ENCODE measurements at places on chromosomes 16 and 17.

DNA sequence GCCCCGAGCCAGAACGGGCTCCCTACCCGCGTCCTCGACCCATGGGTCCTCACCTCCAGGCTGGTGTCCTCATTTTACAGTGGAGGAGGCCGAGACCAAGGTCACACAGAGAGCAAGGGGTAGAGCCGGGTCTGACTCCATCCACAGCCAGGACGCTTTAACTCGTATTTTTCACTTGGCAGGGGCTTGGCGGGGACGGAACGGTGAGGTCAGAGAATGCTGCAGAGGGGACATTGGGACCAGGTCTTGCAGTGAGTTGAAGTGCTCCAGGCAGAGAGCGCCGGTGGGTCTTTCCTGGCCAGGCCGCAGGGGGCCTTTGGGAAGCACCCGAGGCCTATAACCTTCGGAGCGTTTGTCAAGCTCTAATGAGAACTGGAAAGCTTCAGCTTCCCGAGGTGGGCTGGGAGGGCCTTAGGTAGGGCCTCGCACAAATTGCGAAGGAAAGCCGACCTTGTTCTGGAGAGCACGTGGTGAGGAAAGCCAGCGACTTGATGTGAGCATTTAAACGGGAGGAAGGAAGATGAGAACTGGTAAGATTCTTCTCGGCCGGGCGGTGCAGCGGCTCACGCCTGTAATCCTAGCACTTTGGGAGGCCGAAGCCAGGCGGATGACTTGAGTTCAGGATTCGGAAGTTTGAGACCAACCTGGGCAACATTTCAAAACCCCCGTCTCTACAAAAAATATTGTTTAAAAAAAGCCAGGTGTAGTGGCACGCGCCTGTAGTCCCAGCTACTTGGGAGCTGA, 908 bp upstream of the CLUH start:
- DNase-seq = peak; percentile 68

DNA sequence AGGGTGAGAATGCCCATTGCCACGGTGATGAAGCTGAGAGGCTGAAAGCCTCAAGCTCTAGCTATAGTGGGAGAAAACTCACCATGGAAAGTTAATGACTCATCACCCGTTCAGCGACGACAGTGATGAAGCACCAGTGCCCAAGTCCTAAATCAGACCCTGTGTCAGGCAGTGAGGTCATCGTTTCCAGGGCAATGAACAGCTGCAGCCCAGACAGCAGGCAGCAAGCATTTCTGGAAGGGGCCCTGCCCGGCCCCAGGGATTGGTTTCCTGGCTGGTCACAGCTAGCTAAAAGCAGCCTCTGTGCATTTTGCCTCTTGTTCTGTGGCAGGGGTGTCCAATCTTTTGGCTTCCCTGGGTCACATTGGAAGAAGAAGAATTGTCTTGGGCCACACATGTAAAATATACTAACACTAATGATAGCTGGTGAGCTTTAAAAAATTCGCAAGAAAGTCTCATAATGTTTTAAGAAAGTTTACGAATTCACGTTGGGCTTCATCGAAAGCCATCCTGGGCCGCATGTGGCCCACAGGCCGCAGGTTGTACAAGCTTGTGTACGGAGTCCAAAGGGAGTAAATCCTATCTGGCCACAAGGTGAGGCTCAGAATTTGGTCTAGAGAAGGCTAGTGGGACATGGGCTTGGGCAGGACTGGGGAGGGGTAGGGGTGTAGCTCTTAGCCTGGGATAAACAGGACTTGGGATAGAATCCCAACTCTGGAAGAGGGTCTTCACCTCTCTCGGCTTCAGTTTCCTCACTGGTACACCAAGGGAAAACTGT, 40.6 kb downstream of the MIS12 start:
- peak; percentile 42 for DNase-seq

- DNase-seq = no peak
Measured at GRCh38 chr16:49051576-49051975, 230.1 kb downstream of the CBLN1 start.

DNA sequence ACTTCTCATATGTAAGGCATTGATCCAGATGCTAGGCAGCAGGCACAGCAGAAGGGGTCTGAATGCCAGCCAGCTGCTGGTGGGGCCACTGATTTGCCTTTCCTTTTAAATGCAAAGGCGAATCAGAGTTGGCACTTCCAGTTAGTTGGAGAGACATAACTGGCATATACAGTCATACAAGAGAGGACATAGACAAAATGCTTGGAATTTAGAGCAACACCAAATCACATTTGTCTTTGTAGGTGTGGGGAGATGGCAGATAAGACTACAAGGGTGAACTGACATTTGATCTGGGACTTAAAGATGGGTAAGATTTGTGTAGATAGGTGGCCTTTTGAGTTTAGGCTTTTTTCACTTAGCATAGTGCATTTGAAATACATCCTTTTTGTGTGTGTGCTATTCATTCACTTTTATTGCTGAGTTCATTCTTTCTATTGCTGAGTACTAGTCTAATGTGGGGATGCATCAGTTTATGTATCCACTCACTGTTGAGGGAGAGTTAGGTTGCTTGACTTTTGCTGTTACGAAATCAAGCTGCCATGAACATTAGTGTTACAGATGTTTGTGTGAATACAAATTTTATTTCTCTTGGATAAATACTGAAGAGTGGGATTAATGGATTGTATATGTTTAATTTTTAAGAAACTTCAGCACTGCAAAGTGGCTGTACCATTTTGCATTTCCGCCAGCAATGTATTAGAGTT, 74.1 kb downstream of the SPECC1 start:
- no peak for DNase-seq

GRCh38 chr17:6712854-6713129, 377 bp downstream of the SLC13A5 start:
- no peak for DNase-seq

- DNase-seq = no peak
Measured at GRCh38 chr16:17951378-17951777, 385.2 kb downstream of the NPIPA8 start.

- no peak for DNase-seq
Measured at GRCh38 chr17:62014526-62014925, 50.6 kb downstream of the MED13 start.

DNA sequence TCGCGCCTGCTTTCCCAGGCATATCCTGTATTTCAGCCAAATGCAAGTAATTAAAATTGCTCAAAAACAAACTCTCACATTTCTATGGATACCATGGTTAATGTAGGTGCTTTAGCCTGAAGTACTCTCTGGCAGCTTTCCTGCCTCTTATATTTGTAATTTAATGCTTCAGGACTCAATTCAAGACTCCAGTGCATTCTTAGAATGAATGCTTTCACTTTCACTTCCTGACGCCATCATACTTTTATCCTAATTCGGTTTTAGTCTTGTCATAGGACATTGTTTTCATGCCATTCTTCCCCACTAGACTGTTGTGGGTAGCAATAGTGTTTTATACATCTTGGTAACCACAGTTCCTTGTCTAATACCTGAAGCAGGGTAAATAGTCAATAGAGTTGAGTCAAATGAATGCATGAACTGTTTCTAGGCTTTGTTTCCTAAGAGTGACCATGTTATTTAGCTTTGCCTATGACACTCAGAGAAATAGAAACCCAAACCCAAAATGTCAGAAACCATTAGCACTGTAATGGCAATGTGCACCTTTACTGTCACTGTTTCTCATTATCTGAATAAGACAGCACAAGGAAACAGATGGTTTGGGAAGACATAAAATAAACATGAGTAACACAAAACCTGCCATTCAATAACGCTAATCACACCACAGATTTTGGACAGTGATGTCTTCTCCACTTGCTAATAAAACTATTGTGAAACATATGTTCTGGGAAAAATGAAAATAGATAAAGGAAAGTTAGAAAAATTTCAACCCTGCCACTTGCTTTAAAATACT, 705.5 kb downstream of the CDH11 start:
- no peak for DNase-seq

DNA sequence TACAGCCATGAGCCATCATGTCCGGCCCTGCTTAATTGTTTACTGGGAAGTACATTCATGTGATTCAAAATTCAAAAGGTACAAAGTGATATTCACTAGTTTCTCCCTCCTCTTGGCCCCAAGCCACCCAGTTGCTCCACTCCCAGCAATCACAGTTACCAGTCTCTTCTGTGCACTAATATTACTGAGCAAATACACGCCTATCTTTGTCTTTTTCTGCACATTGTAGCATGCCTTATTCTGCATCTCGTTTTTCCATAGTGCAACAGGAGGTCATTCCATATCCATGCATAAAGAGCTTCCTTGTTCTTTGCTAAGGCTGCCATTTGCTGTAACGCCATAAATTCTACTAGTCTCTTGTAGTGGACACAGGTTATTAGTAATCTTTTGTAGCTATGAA, 2.2 kb upstream of the ALOX15 start:
- no peak for DNase-seq

GRCh38 chr16:11683145-11683544, 14.9 kb downstream of the SNN start:
- DNase-seq = no peak

GRCh38 chr16:76118344-76118743, 158.9 kb upstream of the CNTNAP4 start:
- no peak for DNase-seq

DNA sequence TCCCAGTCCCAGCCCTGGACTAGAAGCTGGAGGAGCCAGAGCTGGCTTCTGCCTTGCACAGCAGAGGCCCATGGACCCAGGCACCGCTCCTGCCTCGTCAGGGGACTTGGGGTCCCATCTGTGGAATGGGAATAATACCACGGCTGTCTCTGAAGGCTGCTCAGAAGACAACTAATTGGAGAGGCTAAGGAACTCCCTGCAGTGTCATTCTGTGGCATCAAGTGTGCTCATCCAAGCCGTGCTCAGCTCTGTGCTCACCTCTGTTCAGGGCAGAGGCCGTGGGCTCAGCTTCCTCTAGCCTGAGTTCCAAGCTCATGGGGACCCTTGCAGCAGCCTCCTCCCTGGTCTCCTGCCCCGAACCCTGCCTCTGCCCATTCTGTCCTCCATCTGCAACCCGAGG, 31.8 kb downstream of the BEAN1 start:
- no peak for DNase-seq

DNA sequence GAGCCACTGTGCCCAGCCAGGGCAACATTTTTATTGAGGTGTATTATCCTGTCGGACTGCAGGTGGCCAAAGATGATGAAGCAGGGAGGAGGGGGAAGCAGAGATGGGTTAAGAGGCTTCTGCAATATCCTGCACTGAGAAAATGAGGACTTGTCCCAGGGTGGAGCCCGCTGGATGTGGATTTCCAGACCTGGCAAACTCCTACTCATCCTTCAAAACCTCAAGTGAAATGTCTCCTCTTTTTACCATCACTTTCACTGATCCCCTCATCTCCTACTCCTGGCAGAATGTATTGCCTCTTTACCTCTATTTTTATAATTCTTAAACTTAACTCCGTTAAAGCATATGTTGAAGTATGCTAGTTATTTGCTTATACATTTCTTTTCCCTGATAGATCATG, 60.9 kb downstream of the MGAT5B start:
- DNase-seq = no peak

DNA sequence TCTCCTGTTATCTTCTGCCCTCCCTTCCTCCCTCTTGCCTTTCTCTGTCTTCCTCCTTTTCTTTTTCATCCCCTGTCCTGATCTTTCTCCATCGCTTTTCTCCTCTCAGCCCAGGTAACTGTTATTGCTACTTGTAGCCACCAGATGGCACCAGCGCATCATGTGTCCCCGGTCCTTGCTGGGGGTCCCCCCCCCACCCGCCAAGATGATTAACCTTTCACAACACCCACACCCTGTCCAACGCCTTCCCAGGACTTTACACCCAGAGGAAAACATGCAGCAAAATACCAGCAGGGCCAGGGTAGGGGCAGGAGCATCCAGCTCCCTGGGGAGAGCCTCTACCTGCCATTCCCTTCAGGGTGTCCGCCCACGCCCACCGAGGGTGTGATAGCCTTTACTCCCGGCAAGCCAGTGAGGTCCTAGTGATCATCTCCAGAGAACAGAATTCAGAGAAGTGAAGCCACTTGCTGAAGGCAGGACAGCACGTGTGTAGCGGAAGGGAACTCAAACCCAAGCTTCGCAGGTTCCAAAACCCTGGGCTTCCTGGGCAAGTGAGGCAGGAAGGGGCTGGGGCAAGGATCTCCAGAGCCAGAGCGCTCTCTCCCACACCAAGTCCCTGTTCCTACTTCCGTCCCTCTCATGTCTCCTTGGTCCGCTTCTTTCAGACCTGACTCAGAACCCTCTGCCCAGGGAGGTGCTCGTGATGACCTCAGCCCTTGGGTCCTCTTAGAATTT, 13.4 kb upstream of the TAC4 start:
- peak; percentile 55 for DNase-seq

- peak; percentile 21 for DNase-seq
Measured at GRCh38 chr17:17030515-17031211, 11.6 kb upstream of the MPRIP start.

DNA sequence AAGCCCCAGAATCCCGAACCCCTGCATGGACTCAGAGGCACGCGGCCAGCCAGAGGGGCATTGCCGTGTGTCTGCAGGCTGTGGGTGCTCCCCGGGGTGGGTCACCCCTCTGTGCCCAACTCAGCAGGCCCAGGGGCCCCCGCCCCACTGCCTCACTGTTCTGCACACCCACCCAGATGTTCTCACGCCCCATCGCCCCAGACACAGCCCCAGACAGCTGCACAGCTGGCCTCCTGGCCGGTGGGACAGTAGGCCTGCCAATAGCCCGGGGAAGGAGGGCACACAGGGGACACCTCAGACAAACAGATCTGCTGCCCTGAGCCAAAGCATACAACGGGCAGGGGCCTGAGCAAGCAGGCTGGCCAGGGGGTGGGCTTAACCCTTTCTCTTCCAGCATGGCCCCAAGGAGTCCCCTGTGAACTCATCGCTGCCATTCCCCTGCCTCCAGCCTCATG, 27.6 kb upstream of the NXPH3 start:
- no peak for DNase-seq

DNA sequence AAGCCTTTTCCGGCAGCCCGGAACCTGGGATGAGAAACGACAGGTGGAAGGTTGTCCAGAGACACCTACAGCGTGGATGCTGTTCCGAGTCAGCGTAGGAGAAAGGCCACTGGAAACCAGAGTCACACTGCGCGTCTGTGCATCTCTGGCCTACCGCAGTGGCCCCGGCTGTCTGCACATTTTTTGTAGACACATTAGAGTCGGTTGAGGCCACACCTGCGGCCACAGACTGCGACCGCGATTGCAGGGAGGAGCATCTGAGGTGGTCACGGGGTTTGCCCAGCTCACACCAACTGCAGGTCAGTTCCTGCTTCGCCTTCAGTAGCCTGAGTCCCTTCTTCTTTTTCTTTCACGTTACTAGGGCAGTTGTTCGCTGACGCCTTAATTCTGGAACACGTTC, 52.4 kb downstream of the WDR45B start:
- DNase-seq = no peak

GRCh38 chr17:47279062-47279801, 25.6 kb downstream of the ITGB3 start:
- DNase-seq = no peak

DNA sequence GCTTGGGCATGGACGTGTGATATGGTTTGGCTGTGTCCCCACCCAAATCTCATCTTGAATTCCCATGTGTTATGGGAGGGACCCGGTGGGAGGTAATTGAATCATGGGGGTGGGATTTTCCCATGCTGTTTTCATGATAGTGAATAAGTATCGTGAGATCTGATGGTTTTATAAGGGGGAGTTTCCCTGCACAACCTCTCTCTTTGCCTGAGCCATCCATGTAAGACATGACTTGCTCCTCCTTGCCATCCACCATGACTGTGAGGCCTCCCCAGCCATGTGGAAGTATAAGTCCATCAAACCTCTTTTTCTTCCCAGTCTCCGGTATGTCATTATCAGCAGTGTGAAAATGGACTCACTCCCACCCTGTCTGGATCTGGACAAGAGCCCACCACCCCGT, 393.4 kb downstream of the SEC14L1 start:
- DNase-seq = no peak
